Hematopoietic multipotent progenitor cell treated with erythropoietin and hydrocortisone succinate and interleukin-3 and kit ligand, for 15 days (in vitro differentiated cells): ENCODE measurements at places on chromosomes 6 and 20.

DNA sequence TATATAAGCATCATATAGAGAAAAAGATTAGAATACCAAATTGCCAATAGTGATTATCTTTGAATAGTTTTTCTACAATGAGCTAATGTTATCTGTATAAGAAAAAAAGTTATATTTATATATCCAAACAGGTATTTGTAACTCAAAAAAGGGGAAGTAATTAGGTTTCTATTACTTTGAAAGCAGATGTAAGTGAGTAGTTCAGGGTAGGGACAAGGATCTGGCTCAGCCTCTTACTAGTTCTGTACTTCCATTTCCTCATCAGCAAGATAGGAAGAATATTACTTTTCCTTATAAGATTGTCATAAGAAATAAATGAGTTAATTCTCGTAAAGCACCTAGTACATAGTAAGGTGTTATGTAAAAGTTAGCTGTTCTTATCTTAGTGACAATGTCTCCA is 32.2 kb downstream of the AHI1 start:
- no peak for DNase-seq

DNA sequence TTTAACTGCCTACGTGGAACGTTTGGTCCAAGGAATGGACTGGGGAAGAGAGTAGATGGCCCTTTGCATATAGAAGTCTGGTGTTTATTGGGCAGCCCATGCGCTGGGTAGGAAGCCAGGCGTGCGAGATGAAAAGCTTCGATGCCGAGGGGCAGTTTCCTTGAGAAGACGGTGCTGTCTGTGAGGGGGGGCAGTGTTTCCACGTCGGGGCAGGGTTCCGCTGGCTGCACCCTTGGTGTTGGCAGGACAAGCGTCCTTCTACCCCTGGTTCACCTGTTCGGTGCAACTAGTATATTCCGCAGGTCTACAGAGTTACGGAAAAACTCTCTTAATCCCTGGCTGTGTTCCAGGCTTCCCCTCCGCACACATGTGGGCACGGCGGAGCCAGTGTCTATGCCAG is 88.2 kb downstream of the SMOC2 start:
- no peak for DNase-seq

DNA sequence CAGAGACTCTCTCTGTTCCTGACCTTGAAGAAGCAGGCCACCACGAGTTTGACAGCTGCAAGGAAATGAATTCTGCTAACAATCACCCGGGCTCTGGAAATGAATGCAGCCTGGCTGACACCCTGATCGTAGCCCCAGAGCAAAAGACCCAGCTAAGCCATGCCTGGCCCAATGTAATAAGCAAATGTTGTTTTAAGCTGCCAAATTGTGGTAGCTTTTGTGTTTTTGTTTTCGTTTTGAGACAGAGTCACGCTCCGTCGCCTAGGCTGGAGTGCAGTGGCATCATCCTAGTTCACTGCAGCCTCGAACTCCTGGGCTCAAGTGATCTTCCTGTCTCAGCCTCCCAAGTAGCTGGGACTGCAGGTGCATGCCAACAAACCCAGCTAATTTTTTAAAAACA is 3.3 kb upstream of the OXT start:
- no peak for DNase-seq

GRCh38 chr6:105833959-105834947 is 251.9 kb upstream of the PRDM1 start:
- DNase-seq, result no peak

DNA sequence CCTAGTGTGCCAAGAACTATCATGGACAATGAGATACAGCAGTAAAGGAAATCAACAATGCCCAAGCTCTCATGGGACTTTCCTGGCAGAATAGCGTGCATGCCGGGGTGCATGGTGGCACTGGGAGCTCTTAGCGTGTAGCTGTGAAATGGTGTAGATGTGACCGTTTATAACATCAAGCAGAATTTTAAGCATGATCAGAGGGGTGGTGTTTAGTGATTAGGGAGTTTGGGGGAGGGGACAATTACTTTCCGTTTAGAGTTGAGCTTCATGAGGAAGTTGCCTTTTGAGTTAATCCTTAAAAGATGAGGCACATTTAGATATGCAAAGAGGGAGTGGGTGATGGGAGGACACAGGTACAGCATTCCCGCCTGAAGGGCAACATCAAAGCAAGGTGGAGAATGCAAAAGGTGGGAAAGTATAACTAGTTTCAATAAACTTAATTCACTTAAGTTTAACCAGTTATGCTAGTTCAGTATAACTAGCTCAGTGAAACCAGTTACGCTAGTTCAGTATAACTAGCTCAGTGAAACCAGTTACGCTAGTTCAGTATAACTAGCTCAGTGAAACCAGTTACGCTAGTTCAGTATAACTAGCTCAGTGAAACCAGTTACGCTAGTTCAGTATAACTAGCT is 661.6 kb downstream of the QKI start:
- DNase-seq, result no peak

DNA sequence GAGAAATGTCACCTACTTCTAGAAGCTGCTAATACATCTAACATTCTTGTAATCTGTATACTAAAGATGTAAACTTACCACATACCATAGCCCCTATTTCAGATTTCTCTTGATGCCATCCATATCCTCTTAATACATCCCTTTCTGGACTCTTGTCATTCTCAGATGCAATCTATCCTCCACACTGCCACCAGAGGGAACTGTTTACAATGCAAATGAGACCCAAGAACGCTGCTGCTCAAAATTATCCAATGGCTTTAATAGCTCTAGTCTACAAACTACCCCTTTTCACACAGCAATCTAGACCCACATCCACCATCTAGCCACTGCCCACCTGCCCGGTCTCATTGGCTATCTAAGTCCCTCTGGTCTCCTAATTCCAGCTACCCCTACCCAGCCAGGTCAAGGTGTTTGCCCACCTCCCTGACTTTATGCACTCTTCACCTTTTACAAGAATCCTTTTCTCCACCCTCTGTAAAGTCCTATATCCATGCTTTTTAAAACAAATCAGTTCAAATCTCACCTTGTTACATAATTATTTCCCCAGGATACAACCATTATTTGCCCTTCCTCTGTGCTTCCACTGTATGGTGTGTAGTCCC is 14.8 kb downstream of the FAXC start:
- peak; percentile 10 for DNase-seq

GRCh38 chr6:107674995-107675738 is 148.9 kb downstream of the SCML4 start:
- DNase-seq, result peak; percentile 48

GRCh38 chr6:105988321-105988720 is 97.8 kb upstream of the PRDM1 start:
- no peak for DNase-seq

DNA sequence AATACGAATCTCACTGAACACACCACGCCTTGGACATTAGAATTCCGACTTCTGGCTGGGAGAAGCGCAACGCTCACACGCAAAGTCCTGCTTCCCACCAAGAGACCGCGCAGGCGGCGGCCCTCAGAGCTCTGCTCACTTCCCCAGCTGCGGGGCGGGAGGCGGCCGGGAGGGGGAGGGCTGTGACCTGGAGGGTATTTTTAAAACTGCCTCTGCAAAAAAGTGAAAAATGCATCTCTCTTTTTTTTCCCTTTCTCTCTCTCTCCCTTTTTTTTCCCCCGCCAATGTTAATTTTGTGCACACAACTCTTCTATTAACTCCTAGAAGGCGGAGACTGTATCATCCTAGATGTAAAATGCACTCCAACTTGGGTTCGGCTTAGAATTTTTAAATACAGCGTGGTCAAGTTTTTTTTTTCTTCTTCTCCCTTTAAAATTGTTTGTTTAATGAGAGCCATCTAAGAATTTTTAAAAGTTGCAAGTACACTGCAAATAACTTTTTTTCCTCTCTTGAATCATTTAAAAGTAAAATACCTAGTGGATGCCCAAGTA is 66.4 kb downstream of the STX11 start:
- DNase-seq, result no peak

- DNase-seq, result no peak
These were observed 9.0 kb upstream of the TSHZ2 start for GRCh38 chr20:52963131-52963530.
